ENCODE measurements at places on chromosomes 6 and 20.

DNA sequence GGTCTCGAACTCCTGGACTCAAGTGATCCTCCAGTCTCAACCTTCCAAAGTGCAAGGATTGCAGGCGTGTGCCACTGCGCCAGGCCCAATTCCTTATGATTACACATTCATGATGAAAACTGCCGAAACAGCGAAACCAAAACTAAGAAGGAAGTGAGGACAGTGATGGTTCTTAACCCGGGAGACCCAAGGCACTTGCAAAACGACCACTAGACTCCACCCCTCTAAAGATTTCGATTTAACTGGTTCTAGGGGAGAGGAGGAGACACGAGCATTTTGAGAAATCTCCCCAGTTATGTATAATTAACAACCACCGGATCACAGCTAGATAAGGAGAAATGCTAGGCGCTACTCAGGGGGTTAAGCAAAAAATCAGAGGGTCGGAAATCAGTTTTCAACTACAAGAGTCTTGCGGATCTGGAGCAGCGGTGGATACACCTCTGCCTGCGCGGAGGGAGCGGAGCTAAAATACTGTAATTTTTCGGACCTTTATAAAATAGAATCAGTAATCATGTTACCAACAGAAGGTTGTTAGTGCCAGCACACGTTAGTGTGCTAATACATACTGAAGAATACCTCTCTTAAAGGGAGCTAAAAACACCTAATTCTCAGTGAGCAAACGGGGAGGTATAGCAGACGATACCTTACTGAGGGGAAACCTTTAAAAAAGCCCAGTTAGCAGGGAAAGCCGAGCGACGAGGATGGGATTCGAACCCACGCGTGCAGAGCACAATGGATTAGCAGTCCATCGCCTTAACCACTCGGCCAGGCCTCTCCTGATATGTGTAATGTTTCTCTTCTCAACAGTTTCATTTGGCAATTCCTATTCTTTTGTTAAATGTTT is 60.0 kb upstream of the BTN3A2 start:
- peak; percentile 62 for DNase-seq

GRCh38 chr20:47360297-47361056 is 4.0 kb upstream of the ZMYND8 start:
- DNase-seq, result peak; percentile 83

DNA sequence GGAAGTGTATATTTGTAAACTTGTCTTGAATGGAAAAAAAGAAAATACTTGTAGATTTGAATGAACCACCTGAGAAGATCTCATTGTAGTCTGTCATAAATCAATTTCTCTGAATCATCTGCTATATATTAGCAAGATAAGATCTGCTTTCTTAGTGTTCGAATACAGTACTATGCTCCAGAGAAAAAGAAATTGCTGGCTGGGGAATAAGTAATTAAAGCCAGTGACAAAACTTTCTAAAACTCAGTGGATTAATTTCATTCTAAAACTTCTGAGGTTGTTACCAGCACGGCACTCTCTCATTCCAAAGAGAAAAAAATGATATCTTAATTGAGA is 22.4 kb upstream of the MROH8 start:
- DNase-seq, result no peak

DNA sequence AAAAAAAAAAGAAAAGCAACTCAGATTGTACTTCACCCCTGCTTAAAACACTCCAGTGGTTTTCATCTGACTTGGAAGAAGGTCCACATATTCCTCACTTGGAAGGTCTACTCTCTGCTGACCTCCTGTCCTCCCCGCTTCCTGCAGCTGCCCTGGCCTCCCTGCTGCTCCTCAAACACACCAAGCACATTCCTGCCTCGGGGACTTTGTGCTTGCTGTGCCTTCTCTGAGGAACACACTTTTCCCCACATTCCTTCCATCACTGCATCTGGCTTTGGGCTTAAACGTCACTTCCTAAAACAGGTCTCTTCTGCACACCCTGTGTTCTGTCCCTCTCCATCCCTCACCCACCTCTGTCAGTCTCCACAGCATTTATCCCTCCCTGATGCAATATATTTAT is 4.9 kb upstream of the PDYN start:
- no peak for DNase-seq

DNA sequence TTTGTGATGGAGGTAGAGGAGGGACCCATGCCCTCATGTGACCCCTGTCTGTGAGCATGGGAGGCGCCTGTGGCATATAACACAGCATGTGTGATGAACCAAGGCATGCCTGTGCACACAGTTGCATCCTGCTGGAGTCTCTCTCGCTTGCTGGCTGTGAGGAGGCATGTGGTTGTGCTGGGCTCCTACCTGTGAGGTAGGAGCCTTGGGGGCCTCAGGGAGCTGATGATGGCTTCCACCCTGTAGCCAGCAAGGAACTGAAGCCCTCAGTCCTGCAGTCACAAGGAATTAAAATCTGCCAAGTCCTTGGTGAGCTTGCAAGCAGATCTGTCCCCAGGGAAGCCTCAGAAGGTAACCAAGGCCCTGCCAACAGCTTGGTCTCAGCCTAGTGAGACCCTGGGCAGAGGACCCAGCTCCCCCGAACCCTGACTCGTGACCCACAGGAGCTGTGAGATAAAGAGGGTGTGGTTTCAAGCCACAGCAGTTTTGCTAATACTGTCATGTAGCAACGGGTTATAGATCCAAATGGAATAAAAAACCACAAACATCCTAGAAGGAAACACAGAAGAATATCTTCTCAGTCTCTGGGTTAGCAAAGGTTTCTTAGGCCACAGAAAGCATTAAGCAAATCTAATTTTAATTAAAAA is 145.7 kb downstream of the WDR27 start:
- no peak for DNase-seq

All from left lobe of liver (tissue), 2 donors.